ENCODE measurements at places on chromosomes 11 and 22.

DNA sequence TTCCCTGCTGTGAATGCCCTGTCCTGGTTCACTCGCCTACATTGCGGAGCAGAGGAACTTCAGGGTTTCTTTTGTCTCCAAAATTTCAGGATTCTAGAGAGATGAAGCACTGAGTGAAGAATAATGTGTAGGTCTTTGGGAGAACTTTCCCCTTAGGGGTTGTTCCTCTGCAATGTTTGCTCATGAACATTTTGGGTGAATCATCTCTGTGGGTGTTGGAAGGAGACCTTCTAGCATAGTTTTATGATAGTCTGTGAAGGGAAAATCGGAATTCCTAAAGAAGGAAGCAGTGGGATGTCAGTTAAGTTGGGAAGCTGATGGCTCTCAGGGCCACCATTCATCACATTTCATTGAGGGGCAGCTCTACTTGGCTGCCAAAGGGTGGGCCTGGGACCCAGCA lies 64.8 kb downstream of the MIAT start:
- no peak for DNase-seq

GRCh38 chr22:24473284-24473683 lies 21.8 kb upstream of the UPB1 start:
- DNase-seq: no peak

DNA sequence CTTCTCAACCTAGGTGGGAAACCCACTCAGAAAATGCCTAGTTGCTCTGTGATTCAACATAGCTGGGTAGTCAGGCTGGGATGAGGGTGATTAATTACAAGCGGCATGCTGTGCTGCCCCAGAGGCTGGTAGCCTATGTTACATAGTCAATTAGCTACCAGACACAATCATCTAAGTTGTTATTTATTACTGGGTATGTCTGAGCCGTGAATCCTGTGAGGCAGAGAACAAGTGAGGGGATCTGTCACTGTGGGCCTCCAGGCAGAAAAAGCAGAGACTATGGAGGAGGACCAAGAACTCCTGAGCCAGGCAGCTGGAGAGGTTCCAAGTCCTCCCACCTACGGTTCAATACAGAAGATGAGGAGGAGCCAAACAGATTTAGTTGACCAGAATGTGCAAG lies 186.6 kb upstream of the BDNF start:
- no peak for DNase-seq

DNA sequence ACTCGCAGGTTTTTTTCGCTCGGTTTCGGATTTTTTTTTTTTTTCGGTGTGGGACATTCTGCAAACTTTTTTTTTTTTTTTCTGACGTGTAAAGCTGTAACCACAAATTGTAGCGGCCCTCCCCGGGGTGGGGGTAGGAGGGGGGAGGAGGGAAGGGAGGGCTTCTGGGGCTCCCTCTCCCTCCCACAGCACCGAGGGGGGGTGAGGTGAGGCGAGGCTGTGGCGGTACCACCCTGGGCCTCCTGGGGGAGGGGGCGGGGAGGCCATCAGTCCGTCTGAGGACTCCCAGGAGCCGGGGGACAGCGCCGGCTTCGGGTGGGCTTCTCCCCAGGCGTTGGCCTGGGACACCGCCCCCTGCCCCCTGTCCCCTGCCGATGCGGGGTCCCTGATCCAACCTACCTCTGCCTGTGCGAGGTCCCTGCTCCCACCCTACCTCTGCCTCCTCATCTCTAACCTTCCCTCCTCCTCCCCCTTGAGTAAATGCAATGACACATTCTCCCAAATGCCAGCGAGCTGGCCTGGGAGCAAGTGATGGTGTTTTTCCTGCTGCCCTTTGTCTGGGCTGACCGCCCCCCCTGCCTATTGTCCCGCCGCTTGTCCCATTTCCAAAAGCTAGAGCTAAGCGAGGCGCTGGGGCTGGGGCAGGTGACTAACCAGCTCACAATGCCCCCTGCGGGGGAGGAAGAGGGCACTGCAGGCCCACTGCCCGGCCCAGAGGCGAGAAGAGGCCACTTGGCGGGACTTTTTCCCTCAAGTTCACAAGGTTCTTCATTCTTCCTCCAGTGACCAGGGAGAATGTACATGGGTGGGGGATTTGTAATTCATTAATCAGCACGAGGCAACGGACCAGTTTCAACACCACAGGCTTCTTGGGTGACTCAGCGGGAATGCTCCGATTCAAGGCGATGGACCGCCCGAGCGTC lies 511 bp upstream of the CLCF1 start:
- no peak for DNase-seq

DNA sequence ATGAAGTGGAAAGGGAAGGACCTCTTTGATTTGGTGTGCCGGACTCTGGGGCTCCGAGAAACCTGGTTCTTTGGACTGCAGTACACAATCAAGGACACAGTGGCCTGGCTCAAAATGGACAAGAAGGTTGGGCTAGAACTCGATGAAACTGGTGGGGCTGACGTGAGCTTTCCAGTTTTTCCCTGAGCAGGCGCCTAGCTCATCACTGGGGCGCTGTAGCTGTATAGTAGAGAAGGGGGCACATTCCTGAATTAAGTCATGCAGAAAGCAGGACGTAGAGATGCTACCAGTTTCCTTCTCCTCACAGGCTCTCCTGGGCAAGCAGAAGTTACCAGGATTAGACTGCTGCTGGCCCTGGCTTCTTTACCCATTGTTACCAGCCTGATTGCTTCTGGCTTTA lies 33.3 kb downstream of the NF2 start:
- no peak for DNase-seq

- no peak for DNase-seq
These were observed 16.8 kb downstream of the NUCB2 start for GRCh38 chr11:17293311-17293710.

DNA sequence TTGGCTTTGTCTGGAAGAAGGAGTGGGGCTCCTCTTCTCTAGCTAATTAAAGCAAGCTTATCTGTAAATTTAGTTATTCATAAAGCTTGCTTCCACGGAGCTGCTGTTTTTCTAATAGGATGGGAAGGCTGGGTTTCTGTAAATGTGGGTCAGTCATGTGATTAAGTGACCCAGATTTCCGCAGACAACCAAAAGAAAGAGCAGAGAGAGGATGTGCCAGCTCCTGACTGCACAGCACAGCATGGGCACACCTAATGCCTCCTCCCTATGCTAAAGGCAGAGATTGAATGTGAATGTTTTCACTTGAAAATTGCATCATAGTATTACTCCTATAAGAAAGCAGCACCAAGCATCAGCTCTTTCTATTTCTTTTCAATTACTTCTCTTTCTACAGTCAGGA lies 160.2 kb downstream of the FAT3 start:
- no peak for DNase-seq

DNA sequence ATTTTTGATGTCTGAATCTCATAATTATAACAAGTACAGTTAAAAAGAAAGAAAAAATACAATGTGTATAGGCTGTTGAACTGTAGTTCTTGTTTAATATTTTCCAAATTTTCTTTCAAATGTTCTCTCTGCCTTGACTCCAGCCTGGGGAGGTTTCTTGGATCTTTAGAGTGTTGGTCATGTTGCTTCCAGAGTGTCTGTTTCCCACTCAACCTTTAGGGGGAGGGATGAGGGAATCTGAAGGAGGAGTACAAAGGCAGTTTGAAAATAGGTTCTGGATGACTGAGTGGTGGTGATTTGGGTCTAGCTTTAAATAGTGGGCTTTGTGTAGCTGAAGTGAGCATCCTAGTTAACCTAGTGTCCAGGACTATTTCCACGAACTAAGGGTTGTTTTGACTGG lies 2.0 kb downstream of the CTNND1 start:
- DNase-seq: no peak

DNA sequence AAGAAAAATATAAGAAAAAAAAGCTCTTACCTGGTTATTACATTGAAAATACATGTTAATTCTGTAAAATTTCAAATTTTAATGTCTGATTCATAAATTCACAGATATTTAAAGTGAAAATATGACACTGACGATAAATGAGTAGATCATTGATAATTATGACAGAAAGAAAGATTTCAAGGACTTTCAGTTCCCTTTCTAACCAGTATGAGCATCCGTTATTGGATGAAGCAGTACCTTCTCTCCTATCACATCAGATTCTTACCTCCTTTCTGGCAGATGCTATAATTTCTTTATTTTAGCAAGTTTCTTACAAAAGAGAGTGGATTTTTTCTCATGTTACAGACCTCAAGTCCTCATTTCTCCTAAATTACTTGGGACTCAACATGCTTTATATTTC lies 847.3 kb downstream of the JRKL start:
- DNase-seq: no peak

- no peak for DNase-seq
These were observed 1.5 kb downstream of the RPL3 start for GRCh38 chr22:39317775-39318506.

DNA sequence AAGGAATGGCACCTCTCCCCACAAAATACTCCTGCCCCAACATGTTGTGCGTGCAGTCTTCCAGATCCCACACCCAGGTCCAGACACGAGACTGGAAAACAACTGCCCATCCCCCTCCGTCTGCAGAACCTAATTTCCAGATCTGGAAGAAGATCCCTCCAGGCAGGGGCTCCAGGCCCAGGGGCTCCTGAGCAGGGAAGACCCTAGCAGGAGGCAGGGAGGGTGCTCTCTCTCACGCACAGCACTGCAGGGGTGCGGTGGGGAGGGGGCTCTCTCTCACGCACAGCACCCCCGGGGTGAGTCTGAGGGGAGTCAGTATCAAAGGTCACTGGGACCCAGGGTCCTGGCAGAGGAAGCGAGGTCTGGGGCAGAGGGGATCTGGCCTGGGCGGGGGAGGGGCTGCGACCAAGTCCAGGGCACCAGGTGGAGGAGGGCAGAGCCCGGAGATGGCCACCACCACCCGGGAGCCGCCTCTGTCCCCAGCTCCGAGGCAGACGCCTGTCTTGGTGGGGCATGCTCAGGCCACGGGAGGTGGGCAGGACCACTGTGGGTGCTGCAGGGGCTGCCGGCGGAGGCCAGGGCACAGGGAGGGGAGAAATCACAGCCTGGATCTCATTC lies 1.7 kb downstream of the MLC1 start:
- DNase-seq: no peak

DNA sequence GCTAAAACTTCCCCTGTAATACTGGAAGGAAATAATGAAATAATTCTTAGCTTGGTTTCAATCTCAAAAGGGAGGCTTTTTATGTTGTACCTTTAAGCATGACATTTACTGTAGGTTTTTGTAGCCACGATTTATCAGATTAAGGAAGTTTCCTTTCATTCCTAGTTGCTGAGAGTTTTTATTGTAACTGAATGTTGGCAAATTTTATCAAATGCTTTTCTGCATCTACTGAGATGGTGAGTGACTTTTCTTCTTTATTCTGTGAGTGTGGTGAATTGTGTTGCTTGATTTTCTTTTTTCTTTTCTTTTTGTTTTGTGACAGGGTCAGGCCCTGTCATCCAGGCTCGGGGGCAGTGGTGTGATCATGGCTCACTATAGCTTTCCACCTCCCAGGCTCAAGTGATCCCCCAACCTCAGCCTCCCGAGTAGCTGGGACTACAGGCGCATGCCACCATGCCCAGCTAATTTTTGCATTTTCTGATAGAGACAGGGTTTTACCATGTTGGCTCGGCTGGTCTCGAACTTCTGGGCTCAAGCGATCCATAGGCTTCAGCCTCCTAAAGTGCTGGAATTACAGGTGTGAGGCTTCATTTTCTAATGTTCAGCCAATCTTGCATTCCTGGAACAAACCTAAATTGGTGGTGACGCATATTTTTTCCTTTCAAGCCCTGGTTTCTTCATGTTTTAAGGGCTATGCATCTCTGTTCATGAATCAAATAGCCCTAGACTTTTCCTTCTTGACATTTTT lies 26.2 kb downstream of the SUSD2 start:
- no peak for DNase-seq

- DNase-seq: no peak
These were observed 22.3 kb upstream of the SLC36A4 start for GRCh38 chr11:93220078-93220477.

DNA sequence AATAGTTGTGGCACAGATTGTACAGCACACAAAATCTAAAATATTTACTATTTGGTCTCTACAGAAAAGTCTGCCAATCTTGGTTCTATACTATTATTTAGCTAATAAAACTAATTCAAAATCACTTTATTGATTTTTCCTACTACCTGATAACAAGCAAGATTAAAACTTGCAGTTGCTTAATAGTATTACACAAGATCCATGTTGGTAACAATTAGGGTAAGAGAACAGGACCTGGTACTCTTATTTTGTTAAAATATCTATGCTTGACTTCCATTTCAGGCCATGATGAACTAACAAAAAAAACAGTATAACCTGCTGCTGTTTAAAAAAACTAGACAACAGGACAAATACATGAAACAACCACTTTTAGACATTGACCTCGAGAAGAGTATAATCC lies 52.4 kb downstream of the CWF19L2 start:
- no peak for DNase-seq

- DNase-seq: no peak
These were observed 56.8 kb downstream of the ELFN2 start for GRCh38 chr22:37370306-37370979.

DNA sequence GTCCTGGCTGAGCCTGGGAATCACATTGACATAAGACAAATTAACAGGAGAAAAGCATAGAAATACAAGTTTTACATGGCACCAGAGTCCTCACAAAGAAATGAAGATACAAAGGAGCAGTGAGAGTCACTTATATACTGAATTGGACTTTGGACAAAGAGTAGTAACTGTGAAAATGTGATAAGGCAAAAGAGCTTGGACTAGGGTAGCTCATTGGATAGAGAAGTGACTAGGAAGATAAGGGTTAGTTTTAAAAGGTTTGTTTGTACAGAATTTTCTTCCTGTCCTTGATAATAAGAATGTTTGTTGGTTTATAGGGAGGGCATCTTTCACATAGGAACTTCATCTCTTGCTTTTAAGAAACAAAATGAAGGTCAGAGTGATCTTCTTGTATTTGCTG lies 17.9 kb upstream of the NUCB2 start:
- DNase-seq: no peak

DNA sequence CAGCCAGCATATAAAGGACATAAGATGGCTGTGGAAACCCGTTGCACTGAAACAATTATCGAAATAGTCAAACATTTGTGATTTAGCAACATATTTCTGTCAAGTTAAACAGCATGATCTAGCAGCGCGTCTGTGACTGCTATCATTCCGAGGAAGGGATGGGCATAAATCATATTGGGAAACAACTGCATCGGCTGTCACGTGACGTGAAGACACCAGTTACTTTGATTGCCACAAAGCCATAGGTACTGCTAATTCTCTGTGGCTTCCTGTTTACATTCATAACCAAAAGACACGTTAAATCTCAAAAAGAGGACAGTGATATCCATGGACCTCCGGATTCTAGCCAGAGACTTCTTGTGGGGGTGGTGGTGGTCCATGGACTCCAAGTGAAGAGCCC lies 87.8 kb downstream of the CACNA1I start:
- DNase-seq: no peak

GRCh38 chr22:21044931-21045584 lies 688 bp upstream of the LRRC74B start:
- DNase-seq: no peak

DNA sequence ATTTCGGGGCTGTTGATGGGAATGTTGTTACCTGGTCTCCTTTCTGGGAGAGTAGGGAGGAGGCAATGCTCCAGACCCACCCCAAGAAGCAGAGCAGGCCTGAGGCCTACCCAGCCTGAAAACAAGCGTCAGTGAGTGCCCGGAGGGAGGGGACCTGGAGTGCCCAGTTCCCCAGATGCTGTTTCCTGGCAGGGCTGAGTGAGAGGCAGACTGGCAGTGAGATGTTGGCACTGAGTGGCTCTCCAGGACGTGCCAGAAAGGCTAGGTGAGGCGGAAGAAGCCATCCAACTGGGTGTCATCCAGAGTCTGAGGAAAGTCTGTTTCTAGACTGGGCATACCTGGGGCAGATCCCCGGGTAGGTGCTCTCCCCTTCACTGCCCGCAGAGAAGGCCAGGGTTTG lies 1.3 kb downstream of the POU2F3 start:
- DNase-seq: no peak

GRCh38 chr11:101913656-101914055 lies 1.2 kb upstream of the CEP126 start:
- no peak for DNase-seq

Data from NCI-H2081 treated with DMSO at 0.1 percent for 48 hours (cell line).